ENCODE measurements at places on chromosomes 5 and 9. TPM values are rescaled to one million over a fixed set of nuclear protein-coding genes. Genes with fewer than 3 reads are reported as not detected.

- peak; percentile 96 for DNase-seq
These were observed 84.2 kb downstream of the ESM1 start for GRCh38 chr5:54900984-54901725.

DNA sequence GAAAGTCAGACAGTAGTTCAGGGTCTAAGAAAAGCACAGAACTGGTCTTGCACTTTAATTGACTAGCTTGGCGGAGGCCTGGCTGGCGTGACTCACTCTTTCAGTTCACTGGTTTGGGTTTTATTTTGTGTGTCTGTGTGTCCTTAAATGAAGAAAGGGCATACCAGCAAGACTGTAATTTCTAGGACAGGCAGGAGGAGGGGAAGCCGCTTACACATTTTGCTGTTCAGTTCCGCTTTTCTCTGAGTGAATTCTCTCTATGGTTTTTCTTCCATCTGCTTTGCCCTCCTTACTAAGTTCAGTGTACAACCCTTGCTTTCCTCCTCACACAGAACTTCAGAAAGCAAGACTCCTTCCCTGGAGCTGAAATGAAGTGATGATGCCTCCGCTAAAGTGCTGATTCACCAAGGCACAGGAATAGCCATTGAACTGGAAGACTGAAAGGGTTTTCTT is 150.8 kb downstream of the MEF2C start:
- DNase-seq = peak; percentile 25

- DNase-seq = no peak
These were observed 153.5 kb downstream of the PRKACG start for GRCh38 chr9:68860419-68860818.

- no peak for DNase-seq
These were observed 1258.1 kb downstream of the EFNA5 start for GRCh38 chr5:106412606-106413005.

DNA sequence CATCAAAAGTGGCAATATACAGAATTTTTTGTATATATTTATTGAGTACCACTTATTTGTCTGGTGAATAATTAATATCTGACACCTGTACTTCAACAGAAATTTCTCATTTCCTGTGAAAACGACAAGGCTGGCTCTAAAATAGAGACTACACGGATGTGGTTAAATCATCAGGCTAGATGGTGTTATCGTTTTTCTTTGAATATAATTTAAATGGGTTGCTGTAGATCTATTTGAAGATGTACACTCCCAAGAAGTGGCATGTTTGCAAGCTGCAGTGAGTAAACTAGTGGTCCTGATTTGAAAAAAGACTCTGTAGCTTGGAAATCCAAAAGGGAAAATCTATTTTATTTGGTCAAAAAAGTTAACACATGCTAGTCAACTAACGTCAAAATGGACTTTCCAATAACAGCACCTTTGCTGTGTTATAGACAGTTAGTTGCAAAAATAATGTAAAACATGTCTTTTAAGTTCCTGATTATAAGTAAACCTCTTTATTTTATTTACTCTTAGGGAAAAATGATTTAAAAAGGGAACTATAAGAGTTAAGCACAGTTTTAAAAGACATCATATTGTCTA is 13.8 kb downstream of the ST8SIA4 start:
- DNase-seq = no peak

DNA sequence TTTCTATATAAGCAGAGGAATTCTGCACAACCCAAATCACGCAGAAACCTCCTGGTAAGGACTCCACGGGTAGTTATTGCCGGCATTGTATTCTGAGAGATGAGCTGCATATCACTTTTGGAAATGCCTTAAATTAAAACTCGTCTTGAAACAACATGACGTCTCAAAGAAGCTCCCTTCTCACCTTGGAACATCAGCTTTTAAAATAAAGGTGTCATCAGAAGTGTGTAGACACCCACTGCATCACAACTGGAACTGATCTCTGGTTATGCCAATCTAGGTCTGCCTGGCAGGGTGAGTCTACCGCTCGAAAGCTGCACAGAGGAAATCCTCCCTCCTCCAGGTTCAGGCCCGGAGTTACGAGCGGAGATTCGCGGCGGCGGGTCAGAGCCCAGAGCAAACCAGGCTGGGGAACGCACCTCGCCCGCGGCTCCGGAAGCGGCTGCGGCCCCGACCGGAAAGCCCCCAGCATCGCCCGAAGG is 974 bp upstream of the SLC12A2 start:
- DNase-seq = no peak

DNA sequence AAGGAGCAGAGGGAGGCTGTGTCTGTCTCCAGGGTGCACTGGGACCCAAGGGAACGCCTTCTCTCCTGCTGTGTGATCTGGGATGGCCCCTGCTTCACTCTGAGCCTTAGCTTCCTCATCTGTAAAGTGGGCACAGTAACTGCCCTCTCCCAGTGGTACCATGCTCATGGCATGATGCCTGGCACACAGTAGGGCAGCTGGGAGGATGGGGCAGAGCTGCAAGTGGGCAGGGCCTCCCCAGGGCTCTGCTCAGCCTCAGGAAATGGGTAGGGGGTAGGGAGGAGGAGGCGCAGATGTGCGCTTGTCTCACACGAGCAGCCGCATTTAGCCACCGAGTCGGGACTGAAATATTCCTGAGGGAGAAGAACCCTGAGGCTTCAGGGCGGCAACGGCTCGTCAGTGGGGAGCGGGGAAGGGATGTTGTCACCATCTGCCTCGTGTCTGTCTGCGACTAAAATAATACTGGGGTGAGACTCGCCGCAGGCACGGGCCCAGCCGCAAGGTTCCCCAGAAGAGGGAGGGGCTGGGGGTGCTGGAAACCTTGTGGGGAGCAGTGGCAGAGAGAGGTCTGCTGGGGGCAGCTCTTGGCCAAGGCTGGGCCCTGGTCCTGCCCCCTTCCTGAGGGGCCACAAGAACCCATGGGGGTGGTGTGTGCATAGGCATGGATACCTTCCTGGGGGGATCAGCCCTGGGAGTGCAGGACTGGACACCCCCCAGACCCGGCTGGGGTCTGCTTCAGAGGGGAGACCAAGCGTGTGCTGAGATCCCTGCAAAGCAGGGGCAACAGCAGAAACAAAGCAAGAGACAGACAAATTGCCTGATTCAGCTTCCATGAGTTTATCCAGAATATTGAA is 55.2 kb upstream of the PSD2 start:
- DNase-seq = no peak

DNA sequence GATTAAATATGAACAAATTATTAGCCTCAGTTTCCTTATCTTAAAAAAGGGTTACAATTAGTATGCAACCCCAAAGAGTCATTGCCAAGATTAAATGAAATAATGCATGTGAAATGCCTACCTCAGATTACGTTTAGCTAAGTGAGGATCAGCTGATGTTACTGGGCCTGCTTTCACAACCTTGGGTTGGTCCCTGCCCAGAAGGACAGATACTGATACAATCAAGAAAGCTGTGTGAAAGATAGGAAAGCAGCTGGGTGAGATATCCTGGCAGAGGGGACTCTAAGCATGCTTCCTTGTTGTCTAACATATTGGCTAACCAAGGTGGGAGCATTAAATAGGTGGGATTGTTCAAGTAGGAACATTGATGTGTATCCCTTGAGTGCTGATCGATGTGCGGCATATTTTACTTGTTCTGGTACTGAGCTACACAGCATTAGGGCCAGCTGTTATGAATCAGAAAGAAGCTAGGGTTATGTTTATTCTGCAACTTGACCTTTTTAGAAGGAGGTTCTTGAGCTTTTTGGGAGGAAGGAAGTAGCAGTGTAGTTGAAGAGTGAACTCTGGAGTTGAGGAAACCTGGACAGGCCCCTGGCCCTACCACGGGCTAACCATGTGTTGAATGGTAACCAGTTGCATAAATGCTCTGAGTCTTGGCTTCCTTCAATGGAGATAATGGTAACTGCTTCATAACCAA is 28.9 kb downstream of the SNX24 start:
- peak; percentile 4 for DNase-seq

GRCh38 chr9:84387821-84388220 is 47.3 kb upstream of the SLC28A3 start:
- DNase-seq = peak; percentile 72

DNA sequence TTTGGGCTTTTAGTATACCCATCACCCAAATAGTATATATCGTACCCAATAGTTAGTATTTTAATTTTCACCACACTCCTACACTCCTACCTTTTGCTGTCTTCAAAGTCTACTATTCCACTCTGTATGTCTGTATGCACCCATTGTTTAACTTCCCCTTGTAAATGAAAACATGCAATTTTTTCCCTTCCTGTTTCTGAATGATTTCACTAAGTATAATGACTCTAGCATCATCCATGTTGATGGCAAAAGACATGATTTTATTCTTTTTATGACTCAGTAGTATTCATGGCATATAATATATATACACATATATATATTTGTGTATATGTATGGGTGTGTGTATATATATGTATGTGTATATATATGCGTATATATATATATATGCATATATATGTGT is 63.1 kb upstream of the FAM174A start:
- no peak for DNase-seq

DNA sequence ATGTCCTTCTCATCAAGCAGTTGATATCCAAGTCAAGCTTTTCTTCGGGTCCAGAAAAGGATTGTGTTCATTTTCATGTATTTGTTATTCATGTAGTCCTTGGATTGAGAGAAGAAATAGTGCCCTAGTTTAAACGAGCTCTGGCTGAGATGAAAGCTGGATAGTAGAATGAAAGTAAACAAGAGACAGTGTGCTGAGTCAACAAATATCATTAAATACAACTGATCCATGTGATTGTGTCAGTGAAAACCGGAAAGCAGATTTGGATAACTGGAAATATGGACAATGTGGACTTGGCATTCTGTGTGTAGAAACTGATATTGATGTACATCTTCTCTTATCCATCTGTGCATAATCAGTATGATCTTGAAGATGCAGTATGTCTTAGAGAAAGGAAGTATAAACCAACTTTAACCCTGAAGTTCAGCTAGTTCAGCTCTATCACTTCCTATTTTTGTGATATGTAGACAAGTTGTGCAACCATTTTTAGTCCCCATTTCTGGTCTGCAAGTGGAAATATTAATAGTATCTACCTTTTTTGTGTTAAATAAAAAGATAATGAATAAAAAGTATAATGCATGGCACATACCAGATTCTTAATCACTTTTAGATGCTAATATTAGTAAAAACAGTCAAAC is 4.4 kb downstream of the MUSK start:
- DNase-seq = no peak

GRCh38 chr5:138909734-138910133 is 34.6 kb upstream of the LRRTM2 start:
- no peak for DNase-seq

- no peak for DNase-seq
These were observed 164.2 kb downstream of the MEF2C start for GRCh38 chr5:88718736-88719135.

DNA sequence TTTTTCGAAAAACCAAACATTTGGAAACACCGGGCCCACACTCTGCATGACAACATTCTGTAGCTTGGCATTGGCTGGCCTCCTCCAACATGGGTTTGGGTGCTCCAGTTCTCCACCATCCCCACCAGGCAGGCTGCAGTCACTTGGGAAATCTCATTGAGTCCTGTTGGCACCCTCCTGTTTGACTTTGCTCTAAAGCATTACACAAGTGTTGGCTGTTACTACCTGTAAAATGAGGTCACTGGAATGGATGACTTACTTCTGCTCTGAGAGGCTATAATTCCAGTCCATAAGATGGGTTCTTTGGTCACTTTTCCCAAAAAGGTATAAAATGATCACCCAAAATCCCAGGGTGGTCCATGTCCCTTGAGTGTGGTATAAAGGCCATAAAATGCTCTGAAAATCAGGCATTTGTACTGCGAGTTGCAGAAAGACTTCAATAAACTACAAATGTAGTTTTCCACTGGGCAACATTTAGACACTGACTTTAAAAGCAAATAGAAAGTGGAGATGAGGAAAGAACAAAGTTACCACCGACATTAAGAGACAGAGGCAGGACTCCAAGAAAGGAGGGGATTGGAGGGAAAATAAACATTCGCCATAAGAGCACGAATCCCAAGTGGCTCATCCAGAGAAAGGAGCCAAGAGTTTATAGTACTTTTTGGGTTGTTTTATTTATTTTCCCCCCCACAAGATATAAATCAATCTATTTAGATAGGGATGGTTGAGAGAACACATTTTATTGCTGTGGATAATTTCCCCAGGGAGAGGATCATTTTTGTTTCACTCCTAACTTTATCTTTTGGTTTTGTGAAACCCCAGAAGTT is 295.1 kb downstream of the TLE1 start:
- no peak for DNase-seq

GRCh38 chr5:143026380-143026779 is 256.2 kb downstream of the ARHGAP26 start:
- DNase-seq = no peak

DNA sequence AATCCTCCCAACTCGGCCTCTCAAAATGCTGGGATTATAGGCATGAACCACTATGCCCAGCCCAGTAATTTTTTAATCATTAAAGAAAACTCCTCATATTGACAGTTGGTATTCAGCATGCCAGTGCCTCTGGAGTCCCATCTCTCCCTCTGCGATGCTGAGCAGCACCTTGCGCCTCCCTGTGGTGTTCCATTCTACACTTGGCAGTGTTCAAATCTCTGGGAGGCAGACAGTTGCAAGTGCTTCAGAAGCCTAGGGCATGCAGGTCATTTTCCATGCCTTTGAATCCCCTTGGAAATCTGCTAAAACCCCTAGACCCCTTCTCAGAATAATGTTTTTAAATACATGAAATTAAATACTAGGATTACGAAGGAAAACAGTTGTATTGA is 41.3 kb downstream of the GARNL3 start:
- no peak for DNase-seq

- DNase-seq = no peak
These were observed 6.4 kb downstream of the CSF1R start for GRCh38 chr5:150079909-150080461.

GRCh38 chr5:144017119-144017518 is 153.3 kb downstream of the YIPF5 start:
- no peak for DNase-seq

Gene C1QTNF3
- 4.6 TPM for total RNA-seq

Gene SLC27A6
- 41.3 TPM for total RNA-seq

Gene HTR4
- 2.3 TPM for total RNA-seq

Gene BAAT
- not detected for total RNA-seq

Gene PDE8B
- 0.83 TPM for total RNA-seq

Gene KCNN2
- 44.9 TPM for total RNA-seq

Gene ZNF367
- total RNA-seq = 3.0 TPM

Gene SLC6A3
- not detected for total RNA-seq

Gene ASPN
- not detected for total RNA-seq

Gene SPINK9
- total RNA-seq = not detected

Gene SPATA31C1
- total RNA-seq = not detected

Gene GPX3
- total RNA-seq = 73.7 TPM
